ENCODE measurements at places on chromosomes 6 and 20. TPM values are rescaled to one million over a fixed set of nuclear protein-coding genes. Genes with fewer than 3 reads are reported as not detected.
A peak's percentile ranks its signal among the peaks of the same experiment; 100 is the strongest.

The RPL10A gene
- polyA plus RNA-seq: 1,707 TPM

DNA sequence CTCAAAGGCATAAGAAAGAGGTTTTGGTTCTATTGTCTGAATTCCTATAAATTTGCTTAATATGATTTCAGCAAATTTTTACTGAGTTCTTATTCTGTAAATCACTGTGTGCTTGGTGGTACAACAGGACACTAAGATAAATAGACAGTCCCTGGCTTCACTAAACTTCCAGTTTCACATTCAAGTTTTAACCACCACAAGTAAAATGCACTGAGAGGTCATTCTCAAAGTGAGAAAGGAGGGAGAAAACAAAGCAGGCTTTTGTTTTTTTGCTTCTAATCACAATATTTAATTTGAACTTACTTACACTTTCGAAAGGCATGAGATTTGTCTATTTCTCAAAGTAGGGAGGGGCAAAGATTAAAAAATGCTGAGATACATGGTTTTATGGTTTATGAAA, 445.7 kb downstream of the CDC5L start:
- no peaks in the 10 kb centered on the region for H3K4me1 ChIP-seq
- no peaks in the 10 kb centered on the region for H3K27me3 ChIP-seq
- no peaks in the 10 kb centered on the region for H3K36me3 ChIP-seq
- no peak overlapping the region for H3K27ac ChIP-seq
- no peak overlapping the region for H3K4me3 ChIP-seq

The ELOVL2 gene
- 4.8 TPM for polyA plus RNA-seq

The PAK5 gene
- polyA plus RNA-seq: 0.27 TPM

The CRISP2 gene
- not detected for polyA plus RNA-seq

- no peaks in the 10 kb centered on the region for H3K27me3 ChIP-seq
- no peaks in the 10 kb centered on the region for H3K36me3 ChIP-seq
- H3K27ac ChIP-seq: no peak overlapping the region
- no peak overlapping the region for H3K4me3 ChIP-seq
- H3K4me1 ChIP-seq: no peaks in the 10 kb centered on the region
- no peak for DNase-seq
These were observed 18.2 kb downstream of the ZC2HC1B start for GRCh38 chr6:143882401-143882930.

DNA sequence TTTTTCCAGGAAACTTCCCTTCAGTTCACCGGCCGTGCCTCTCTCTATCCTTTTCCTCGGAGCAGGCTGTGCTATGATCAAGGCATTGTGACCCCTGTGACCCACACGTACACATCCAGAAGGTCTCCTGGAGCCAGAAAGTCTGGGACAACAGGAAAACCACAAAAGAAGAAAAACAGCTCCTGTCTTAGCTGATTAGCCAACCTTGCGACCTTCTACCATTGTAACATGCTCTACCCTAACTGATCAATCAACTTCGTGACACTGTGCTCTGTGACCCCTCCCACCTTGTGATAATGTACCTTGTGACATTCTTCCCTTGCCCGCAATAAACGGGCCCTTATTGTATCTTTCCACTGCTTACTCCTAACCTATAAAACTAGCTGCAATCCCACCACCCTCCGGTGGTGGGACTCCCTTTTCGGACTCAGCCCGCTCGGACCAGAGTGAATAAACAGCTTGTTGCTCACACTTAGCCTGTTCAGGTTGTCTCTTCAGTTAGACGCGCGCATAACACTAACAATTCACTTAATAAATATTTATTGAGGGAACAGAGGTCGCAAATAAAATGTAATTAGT, 24.2 kb downstream of the ZNF311 start:
- no peaks in the 10 kb centered on the region for H3K4me1 ChIP-seq
- no peaks in the 10 kb centered on the region for H3K27me3 ChIP-seq
- no peak overlapping the region for H3K4me3 ChIP-seq
- peak overlapping the region; percentile 79 for H3K27ac ChIP-seq
- H3K36me3 ChIP-seq: no peaks in the 10 kb centered on the region
